ENCODE measurements at places on chromosomes 11 and 22.

DNA sequence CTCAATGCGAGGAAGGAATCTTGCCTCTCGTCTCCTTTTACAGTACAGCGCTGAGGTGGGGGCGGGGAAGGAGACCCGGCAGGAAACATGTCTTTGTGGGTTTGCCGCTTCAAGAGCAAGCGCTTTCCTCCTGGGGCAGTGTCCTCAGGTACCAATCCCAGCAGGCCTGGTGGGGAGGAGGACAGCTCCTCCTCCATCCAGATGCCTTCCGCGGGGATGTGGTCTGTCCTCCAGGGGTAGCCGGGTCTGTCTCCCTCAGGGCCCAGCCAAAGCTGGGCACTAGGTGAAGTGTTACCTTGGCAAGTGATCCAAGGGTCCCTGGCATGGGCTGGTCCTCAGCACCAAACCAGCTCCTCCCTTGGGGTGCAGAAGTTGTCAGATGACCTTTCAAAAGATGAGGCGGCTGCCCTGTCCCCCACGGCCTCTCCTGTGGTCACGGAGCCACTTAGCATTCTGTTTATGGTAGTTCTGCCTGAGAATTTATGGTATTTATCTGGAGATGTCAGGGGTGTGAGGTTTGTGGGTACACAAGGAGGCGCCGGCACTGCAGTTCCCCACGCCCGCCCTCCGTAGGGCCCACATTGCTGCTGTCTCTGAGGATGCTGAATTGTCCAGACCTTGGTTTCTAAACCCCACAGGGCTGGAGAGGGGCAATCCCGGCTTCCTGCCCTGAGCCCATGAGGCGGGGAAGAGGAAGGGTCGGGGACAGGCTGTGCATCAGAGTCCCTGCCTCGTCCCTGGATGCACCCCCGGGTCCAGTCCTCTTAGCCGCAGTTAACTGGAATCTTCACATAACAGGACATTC, 93.5 kb upstream of the ANO1 start:
- no peak for DNase-seq

DNA sequence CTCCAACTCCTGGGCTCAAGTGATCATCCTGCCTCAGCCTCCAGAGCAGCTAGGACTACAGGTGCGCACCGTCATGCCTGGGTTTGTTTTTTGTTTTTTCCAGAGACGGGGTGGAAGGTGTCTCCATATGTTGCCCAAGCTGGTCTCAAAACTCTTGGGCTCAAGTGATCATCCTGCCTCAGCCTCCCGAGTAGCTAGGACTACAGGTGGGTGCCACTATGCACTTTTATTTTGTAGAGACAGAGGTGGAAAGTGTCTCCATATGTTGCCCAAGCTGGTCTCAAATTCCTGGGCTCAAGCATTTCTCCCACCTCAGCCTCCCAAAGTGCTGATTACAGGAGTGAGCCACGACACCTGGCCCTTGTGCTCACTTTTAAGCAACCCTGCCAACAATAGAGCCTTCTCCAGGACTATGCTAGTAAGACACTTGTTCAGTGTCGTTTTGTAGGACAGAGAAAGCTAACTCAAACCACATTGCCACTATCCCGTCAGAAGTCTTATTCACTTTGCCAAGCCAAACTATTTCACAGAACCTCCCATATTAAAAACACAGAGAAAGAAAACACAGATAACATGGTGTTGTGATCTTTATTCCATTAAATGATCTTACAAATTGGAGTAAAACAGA, 9.4 kb upstream of the PLAAT3 start:
- no peak for DNase-seq

- no peak for DNase-seq
Observed at GRCh38 chr11:774873-775592, 2.3 kb downstream of the GATD1 start.

GRCh38 chr11:2355000-2355644, 22.0 kb upstream of the CD81 start:
- DNase-seq = no peak

DNA sequence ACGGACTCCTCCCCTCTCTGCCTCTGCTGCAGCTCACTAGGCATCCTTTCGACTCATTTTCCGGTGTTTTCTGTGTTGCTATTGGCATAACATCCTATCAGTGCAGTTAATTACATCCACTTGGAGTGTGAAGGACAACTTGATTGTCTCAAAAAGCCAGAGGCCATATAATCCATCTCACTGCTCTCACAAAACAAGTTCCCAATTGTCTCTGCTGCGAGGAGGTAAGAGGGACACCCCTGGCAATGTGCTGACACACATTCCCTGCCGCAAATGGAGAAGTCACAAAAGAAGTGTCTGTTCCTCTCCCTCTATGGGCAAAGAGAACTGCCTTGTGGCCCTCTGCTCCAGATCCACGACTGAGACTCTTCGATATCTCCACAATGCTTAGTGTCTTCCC, 618.4 kb downstream of the OPCML start:
- DNase-seq = no peak

GRCh38 chr11:11884774-11885481, 43.2 kb downstream of the USP47 start:
- DNase-seq = no peak

DNA sequence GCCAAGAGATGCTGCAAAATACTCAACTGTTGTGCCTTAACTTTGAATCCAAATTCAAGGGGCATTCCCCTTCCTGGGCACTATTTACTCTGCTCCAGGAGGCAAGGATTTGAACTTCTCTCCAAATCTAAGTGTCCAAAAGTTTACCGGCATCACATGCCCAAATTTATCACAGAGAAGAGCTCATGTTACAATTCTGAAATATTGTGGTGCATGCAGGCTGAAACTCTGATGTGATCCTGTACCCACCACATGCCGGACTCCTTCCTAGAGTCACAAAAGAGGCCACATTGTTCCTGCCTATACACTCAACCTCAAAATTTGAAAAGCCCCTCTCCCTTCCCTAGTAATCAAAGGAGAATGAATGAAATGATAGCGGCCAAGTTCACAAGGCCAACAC, 1.3 kb downstream of the TRAF6 start:
- DNase-seq = no peak

GRCh38 chr11:131938351-131938751, 567.9 kb downstream of the NTM start:
- DNase-seq = no peak

DNA sequence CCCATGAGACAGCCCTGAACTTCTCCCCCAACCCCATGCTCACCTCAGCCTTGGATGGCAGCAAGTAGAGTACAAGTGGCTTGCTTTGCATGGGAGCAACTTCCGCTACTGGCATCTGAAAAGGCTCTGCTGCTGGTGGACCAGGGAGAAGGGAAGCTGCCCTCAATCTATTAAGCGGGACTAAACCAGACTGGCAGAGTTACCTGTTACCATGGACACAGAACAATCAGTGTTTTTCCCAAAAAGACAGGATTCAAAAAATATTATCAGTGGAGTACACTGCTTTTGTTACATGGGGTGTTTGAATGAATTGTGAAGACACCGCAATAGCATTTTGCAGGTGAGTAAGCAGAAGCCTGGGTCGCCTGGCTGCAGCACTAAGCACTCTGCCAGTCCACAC, 631.4 kb upstream of the B3GAT1 start:
- no peak for DNase-seq

DNA sequence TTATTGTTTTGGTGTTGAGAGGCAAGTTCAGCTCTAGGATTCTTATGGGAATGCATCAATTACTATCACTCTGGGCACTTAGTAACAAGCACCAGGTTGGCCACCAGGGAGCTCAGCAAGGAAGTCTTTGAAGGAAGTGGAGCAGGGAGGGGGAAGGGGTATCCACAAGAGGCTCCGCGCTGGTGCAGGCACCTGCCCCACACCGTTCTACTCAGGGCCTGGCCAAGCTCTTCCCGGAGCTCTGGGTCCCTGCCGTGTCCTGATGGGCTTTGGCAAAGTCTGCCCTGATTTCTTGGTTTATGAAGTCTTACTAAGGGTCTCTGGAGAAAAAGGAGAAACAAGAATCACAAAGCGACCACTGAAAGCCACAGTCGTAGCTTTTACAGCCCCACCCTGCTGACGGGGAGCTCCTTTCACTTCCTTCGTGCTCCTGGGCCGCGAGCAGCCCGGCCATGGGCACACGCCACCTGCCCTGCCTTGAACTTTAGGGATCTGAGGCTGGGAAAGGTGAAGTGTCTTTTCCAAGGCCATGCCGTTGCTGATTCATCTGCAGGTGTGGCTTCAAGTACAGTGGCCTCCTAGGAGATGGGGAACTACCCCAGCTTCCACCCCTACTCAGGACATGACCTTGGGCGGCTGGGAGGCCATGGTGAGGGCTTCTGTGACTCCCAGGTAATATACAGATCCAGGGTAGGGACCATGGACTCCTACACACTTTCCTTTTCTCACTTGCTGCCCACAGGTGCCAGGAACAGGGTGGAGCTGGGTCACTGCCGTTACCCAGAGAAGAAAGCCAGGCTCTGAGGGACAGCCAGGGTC, 15.9 kb upstream of the LRRC32 start:
- no peak for DNase-seq

DNA sequence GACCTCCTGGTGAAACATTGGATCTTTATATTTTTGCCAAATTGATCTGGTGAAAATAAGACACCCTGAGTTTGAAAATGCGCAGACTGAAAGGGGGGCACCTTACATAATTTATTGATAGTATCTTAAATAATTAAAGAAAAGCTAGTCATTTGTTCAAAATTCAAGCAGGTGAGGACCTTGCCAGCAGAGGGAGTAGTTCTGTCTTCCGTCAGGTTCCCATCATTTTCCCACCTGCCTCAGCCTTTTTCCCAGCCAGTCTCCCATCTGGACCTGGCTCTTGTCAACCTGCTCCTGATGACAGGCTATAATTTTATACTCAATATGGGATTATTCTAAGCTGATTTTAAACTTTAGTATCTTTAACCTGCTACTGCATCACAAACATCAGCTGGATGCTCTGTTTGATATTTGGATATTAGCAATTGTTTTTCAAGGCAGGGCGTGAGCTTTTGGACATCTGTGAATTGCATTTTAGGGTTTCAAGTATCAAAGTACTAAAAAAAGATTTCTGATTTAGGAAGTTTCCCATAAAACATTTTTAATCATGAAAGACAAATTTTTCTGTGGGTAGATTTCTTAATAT, 132.0 kb downstream of the ELP4 start:
- no peak for DNase-seq

- DNase-seq = no peak
Observed at GRCh38 chr11:12074529-12075195, 35.7 kb upstream of the MICAL2 start.

DNA sequence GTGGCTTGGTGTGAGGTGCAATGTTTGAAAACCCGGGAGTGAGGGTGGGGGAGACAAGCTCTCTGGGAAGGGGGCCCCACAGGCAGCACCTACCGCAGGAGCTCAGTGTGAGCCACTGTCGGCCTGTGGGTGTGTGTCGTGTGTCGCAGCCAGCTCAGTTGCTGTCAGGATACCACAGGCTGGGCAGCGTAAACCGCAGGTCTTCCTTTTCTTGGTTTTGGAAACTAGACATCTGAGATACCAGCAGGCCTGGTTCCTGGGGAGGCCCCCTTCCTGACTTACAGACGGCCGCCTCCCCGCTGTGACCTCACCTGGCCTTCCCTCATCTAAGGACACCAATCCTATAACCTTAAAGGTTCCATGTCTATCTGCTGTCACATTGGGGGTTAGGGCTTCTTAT, 19.4 kb downstream of the IRF7 start:
- DNase-seq = no peak

DNA sequence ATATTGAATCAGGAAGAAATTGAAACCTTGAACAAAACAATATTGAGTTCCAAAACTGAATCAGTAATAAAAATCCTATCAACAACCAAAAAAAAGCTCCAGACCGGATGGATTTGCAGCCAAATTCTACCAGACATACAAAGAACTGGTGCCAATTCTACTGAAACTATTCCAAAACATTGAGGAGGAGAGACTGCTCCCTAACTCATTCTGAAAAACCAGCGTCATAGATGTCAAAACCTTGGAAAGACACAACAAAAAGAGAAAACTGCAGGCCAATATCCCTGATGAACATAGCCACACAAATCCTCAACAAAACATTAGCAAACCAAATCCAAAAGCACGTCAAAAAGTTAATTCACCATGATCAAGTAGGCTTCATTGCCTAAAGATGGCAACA, 353.8 kb downstream of the TMEM135 start:
- DNase-seq = no peak

GRCh38 chr11:5605849-5606248, 9.4 kb downstream of the TRIM6 start:
- DNase-seq = no peak

GRCh38 chr22:38649841-38650522, 6.2 kb downstream of the FAM227A start:
- no peak for DNase-seq

GRCh38 chr11:82195283-82195682, 538.4 kb downstream of the FAM181B start:
- no peak for DNase-seq

DNA sequence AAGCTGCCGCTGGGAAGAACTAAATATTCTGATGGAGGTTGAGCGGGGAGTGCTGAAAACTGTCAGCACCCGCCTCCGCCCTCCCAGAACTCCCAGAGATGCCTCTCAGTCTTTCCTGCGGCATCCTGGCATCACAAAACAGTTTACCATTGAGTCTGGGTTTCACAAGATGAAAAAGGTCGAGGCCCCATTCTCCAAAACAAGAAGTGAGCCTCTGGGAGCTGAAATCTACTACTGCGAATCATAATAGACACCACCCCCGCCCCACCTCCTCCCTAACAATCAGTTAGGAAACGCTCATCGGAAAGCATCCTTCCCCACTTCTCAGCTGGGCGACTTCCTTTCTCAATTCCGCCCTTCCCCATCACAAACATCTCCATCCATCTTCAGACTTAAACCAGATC, 1.0 kb downstream of the SUN2 start:
- DNase-seq = no peak

GRCh38 chr11:109405671-109406070, 16.3 kb upstream of the C11orf87 start:
- DNase-seq = no peak

DNA sequence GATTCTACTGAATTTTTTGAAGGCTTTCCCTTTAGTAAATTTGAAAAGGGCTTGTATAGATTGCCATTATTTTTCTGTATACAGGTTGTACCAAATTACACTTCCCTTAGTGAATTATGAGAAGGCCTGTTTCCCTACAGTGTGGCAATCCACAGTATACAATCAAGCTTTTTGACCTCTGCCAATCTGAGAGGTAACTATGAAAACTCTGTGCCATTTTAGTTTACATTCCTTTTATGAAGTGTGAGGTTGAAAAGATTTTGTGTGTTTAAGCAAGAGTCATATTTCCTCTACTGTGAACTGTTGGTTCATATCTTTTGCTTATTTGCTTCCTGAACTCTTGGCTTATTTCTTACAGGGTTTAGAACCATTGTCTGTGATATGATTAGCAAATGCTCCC, 432.5 kb downstream of the KCNA4 start:
- no peak for DNase-seq

DNA sequence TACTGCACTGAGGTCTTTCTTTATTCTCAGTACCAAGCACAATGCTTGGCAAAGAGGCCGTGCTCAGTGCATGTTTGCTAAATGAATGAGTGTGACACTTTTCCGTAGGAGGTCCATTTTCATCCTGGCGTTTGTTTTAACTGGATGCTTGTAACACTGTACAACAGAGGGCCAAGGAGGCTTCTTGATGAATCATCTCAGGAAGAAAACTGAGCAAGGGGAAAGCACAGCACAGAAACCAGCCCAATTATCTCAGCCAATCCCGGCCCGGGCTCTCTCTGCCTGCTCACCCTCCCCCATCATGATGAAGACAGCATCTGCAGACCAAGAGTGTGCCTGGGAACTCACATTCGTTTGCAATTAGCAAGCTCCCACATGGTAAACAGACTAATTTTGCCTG, 570.3 kb downstream of the OPCML start:
- no peak for DNase-seq

- DNase-seq = no peak
Observed at GRCh38 chr11:57410287-57410686, 16.6 kb downstream of the SLC43A3 start.
